ENCODE measurements at places on chromosomes 7 and 10.

DNA sequence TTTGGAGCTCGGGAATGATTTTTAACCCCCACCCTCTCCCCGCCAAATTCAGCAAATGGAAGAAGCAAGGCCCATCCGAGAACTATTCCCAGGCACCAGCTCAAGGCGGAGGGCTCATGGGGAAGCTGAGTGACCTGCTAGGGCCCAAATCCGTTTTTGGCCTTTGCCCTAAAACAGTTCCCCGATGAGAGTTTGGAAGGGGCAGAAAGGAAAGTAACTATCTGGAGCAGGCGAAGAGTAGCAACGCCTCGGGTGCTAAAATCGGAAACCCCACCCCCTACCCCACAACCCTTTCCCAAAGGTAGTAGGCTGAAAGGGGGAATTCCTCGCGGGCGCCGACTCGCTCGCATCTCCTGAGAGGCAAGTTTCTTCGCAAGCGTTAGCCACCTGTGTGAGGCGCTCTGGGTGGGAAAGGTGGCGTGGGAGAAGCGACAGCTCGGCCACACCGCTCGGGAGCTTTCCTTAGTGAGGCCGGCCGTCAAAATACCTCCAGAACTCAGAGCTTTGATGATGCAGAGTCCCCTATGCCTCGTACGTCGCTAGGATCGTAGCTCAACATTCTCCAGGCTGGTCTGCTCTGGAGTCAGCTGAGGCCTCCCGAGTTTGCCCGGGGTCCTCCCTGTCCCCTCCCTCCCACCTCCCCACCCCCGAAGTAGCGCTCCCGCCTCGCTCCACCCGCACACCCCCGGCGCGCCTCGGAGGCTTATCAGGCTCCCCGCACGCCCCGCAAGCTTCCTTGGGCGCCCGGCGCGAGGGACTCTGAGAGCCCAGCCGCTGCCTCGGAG lies 642 bp upstream of the PRKG1 start:
- DNase-seq = no peak

GRCh38 chr7:75624134-75624832 lies 114.5 kb downstream of the HIP1 start:
- peak; percentile 82 for DNase-seq

DNA sequence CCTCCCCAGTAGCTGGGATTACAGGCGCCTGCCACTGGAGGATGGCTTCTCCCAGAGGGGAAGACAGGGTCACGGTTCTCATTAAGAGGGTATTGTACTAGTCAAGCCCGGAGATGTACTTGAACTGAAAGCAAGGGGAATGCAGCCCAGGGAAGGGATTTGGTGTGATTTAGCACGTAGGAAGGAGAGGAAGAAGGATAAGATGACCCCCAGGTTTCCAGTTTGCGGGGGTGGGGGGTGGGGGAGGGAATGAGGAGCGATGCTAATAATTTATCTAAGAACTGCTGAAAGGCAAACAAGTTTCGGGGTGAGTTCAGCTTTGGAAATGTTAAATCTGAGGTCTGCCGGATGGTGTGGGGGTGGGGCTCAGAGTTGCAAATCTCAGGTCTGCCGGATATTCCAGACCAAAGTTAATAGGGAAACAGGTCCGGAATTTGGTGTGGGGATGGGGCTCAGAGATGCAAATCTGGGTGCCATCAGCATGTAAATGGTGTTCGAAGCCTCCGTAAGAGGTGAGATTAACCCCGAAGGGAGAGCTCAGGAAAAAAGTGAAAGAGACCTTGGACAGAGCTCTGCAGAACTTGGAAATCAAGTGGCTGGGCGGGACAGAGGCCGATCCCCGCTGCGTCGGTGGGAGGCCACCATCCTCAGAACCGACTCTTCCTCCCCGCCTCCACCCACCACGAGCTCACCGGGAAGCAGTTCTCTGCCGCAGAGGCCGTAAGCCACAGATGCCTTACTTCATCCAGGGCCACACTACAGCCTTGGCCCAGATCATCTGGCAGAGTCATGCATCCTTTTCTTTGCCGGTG lies 1.6 kb upstream of the SEPHS1 start:
- DNase-seq = no peak

DNA sequence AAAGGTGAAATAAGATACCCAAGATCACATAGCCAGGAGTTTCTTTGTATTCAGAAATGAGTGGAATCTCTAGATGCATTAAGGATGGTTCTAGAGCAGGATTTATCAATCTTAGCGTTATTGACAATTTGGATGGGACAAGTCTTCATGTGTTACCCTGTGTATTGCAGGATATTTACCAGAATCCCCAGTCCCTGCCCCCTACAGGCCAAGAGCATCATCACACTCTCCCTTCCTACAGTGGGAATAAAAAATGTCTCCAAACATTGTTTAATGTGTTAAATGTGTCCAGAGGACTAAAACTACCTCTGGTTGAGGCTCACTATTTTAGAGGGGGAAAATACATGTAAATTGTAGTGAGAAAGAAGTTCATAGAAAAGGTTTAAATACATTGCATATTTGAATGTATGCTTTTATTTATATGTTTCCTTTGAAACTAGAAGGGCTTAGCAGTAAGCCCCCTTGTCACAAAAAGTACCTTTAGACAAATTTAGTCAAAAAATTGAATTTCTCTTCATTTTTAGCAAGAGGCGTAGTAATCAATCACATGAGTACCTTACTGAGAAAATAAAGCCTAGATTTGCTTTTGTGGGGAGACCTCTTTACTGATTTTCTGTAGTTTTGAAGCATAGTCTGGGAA lies 141.2 kb downstream of the MLLT10 start:
- no peak for DNase-seq

DNA sequence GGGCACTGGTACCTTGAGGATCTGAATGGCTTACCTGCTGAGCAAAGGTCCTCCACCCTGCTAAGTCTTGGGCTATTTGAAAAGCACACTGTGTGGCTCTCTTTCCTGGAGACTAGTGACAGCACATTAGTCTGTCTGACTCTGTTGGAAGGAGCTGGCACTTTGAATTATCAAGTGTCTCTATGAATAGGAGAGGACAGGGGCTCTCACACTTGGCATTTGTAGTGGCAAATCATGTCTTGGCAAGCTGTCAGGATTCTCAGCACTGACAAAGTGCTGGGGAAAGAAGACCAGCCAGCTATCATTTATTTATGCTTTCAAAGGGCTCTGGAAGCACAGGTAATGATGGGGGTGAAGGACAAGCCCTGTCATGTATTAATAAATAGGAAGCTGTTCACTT lies 62.8 kb downstream of the MTPN start:
- no peak for DNase-seq

GRCh38 chr10:83961620-83962019 lies 177.7 kb upstream of the GHITM start:
- DNase-seq = no peak

DNA sequence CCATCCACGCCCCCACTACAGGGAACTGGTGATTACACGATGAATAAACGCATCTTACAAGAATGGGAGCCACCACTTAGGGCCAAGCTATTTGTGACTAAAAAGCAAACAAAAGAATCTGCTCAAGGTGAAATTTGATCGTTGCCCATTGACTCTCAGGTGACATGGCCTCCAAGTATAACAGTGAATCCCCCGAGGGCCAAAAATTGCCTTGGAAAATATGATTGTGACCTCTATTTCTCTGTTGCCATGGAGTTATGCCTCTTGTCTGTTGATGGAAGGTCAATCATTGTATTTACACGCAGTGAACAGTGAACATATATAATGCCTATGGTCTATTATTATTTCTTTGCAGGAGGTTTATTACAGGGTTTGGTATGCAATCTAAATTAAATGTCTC lies 282.3 kb downstream of the KLF6 start:
- no peak for DNase-seq

- no peak for DNase-seq
Measured at GRCh38 chr10:69104994-69105790, 17.3 kb downstream of the SRGN start.

GRCh38 chr10:24344695-24345463 lies 135.9 kb downstream of the KIAA1217 start:
- DNase-seq = no peak

DNA sequence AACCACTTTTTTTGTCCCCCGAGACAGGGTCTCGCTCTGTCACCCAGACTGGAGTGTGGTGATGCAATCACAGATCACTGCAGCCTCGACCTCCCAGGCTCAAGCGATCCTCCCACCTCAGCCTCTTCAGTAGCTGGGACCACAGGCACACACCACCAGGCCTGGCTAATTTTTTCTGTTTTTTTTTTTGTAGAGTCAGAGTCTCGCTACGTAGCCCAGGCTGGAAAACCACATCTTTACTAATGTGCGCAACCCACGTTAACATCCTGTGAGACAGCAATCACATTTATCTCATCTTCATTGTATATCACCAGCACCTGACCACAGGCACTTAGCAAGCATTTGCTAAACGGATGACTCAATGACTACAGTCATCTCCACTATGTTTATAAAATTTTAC lies 77.8 kb upstream of the ATP6V0A4 start:
- no peak for DNase-seq

GRCh38 chr10:35545878-35546590 lies 59.1 kb upstream of the GJD4 start:
- DNase-seq = no peak

DNA sequence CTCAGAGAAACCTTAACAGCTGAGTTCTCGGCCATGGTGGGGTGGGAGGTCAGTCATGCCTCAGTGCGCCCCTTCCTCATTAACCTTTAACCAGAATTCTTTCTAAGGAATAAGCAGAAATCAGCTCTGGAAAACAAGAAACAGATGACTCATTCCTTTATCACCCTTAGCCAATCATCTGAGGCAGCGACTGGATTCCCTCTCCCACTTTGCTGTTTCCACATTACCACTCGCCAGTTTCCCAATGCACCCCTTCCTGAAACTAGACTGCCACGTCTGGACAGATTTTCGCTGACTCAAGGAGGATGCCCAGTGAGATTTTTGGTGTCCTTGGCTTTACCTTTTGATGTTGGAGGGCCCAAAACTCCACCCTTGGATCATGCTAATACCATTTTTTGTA lies 223.8 kb downstream of the PLXDC2 start:
- DNase-seq = no peak

- no peak for DNase-seq
Measured at GRCh38 chr7:38870147-38870546, 38.8 kb downstream of the VPS41 start.

GRCh38 chr7:16942929-16943509 lies 61.2 kb upstream of the AGR3 start:
- no peak for DNase-seq

DNA sequence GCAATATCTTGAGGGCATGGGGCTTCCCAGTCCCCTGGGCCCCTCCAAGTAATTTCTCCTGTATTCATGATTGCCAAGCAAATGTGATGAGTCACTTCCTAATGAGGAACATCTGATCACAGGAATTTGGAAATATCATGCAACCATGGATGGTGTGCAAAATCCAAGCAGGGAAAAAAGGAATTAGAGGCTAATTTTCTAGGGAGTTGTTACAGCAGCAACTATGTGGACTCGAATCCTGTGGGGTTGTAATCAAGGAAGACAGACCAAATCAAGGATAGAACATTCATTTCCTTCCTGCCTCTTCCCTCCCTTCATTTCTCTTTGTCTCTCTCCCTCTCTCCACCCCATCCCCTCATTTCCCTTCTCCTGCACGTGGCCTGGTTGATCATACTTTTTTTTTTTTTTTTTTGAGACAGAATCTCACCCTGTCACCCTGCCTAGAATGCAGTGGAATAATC lies 23.9 kb upstream of the AGFG2 start:
- DNase-seq = no peak

GRCh38 chr7:103343758-103344452 lies 662 bp downstream of the DNAJC2 start:
- DNase-seq = peak; percentile 60

DNA sequence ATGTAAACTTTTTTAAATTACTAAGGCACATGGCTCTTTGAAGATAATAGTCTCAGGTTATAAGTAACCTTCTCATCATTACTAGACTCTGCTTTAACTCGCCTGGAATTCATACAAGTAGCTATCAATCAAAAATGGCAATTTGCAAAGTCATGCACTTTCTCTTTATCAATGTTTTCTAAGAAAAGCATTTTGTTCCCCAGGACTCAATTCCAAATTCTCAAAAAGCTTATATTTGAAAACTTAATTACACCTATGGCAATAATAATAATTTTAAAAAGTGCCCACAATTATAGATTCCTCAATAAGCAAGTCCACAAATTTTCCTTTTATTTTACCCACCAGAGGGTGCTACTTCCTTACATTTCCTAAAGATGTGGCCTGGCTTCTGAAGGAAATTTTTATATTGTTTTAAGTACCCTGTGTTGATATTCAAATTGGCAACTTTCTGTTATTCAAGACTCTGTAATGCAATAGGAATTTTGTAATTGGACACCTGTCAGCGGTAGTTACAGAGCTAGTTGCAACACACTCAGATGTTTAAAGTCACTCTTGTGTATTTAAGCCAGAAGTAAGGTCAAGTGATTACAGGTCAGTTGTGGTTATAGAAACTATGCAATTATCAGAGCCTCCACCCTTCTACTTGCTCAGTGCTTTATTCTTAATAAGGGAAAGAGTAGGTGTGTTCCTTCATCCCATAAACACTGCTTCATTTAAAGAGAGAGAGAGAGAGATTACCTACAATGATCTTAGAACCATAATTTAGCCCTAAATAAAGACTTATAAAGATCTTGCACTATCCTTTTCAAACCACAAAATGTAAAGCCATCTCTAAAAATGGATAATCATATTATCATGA lies 47.1 kb upstream of the HYAL4 start:
- DNase-seq = no peak

- DNase-seq = no peak
Measured at GRCh38 chr10:33244354-33244967, 90.0 kb downstream of the NRP1 start.

DNA sequence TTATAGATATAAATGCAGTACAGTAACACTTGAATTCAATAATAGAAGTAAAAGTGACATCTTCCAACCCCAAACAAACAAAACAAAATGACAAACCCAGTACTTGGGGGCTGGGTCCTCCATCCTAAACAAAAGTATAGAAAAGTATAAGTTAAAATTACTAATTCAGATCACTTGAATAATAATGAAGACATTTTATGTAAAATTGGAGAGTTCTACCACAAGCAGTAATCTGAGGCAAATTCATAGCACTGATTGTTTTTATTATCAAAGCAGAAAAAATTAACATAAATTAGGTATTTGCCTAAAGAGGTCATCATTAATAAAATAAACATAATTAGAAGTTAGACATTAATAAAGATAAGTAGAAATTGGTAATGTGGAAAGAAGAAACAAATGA lies 81.5 kb downstream of the ITPRID1 start:
- no peak for DNase-seq

GRCh38 chr10:62326176-62326575 lies 48.0 kb upstream of the ZNF365 start:
- no peak for DNase-seq

- no peak for DNase-seq
Measured at GRCh38 chr7:16491148-16491547, 25.6 kb upstream of the SOSTDC1 start.

- DNase-seq = no peak
Measured at GRCh38 chr7:20331910-20332813, 1.5 kb downstream of the ITGB8 start.

- no peak for DNase-seq
Measured at GRCh38 chr10:21473135-21473534, 52.3 kb downstream of the SKIDA1 start.

DNA sequence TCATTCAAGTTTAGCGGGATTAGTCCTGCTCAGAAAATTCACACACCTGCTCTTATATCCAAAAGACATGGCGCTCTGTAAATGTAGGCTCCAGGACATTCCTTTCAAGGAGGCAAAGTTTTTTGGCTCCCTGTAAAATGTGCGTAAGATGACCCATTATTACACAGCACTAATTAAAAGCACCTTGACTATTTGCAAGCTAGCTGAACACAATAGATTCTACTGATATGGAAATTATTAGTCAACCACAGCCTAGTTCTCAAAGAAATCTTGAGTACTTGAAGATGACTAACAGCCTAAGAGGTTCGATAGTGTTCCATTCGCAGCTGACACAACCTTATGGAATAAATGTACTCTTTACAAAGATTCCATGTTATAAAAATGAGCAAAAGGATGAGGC lies 175.2 kb downstream of the BMPER start:
- no peak for DNase-seq
